NCI-H510A treated with DMSO at 0.1 percent for 48 hours (cell line): ENCODE measurements at places on chromosomes 16 and 17.
A peak's percentile ranks its signal among the peaks of the same experiment; 100 is the strongest.

GRCh38 chr16:29854520-29855100 is 8.4 kb downstream of the CDIPT start:
- DNase-seq: no peak

GRCh38 chr17:49515196-49515770 is 20.2 kb downstream of the NGFR start:
- DNase-seq: no peak

DNA sequence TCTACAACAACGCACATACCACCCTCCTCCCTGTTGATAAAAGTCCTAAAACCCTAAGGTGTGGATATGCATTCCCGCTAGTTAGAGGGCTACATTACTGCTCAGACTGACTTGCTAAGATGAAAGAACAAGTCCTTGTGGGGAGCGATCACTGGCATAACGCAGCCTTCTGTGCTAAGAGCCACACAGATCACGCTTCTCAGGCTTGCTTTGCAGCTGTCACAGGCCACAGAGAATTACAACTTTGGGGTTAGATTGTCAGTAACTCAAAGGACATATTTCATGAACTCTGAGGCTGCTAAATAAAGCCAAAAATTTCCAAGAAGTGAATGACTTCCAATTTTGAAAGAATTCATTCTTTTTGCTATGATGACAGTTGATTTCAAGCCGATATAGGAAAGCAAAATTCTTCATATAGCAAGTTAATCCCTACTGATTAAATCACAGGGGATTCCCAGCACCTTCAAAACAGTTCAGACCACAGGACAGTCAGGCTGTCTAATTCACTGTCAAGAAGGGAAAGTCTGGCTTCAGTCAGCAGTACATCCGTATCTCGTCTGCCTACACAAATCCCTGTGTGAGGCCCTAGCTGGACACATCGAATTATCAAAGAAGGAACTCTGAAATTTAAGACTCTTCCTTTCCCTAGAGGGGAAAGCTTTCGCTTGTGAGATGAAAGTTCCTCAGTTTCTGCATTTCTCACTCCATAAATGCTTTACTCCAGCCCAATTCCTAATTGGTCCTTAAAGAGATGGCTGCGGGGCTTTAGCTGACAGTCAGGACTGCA is 107.1 kb downstream of the VPS53 start:
- DNase-seq: no peak

DNA sequence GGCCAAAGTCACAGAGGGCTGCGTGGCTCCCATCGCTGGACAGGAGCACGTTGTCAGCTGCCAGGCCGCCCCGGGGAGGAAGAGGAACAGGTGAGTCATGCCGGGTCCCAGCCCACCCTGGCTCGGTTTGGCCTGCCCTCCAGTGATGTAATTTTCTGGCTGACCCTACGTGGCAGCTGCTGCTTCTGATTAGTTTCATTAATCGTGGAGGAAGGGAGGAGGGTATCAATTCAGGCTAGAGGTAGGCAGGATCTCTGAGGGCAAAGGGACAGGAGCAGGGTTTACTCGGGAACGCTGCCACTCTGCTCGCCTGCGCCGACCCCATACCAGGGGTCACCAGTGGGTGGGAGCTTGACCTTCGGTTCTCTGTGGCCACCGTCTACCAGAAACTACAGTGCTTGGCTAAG is 11.7 kb upstream of the SPATA32 start:
- DNase-seq: no peak

GRCh38 chr17:40190197-40191021 is 13.1 kb downstream of the RAPGEFL1 start:
- peak; percentile 19 for DNase-seq

DNA sequence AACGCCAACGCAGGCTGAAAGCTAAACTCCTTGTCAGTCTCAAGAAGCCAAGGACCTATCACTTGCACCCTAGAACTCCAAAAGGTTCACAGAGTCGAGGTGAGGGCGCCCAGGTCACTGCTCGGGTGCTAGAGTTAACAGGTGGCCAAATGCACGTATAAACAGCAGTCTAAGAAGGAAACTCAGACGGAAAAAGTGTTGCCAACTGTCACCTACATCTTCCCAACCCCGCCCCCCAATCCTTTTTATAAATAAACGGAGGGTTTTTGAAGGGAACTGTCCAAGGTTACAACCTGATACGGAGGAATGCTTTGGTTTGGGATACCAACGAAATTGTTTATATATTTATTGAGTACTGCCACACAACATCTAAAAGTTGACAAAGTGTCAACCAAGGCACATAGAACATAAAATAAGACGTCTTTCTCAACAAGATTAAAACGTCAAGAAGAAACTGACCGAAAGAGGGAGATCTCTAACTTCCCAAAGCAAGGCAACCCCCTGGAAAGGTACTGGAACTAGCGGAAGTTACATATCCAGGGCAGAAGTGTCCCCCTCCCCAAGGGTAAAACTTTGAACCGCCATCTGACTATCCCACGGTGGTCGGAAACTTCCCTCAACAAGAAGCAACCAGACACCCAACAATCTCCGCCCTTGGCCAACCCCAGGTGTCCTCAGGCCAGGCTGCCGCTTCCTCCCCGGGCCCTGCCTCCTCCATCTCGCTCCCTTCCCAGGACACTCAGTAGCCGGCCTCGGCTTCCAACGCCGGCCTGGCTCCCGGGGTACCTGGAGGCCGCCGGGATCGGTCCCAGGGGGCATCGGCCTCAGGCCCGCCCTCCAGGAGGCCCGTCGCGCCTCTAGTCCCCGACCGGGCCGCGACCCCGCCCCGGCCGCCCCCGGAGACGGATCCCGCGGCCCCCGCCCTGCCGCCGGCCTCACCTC is 982 bp downstream of the SPAG9 start:
- DNase-seq: no peak

GRCh38 chr16:12659871-12660270 is 143.8 kb downstream of the CPPED1 start:
- DNase-seq: no peak

DNA sequence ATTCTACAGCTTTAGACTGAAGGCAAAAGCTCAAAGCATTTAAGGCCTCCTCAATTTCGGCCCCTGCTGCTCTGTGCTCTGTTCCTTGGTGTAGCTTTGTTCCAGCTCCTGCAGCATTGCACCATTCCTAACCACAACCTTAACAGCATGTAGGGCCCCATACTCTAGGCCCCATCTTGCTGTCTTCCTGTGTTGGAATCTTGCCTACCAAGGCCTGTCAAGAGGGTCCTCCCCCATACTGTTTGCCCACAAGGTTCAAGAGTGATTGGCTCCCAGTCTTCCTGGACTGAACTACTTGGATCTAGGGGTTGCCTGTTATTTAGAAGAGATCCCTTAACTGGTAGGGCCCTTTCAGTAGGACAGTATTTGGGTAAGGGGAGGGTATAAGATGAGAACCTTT is 26.8 kb downstream of the TRPV2 start:
- no peak for DNase-seq

DNA sequence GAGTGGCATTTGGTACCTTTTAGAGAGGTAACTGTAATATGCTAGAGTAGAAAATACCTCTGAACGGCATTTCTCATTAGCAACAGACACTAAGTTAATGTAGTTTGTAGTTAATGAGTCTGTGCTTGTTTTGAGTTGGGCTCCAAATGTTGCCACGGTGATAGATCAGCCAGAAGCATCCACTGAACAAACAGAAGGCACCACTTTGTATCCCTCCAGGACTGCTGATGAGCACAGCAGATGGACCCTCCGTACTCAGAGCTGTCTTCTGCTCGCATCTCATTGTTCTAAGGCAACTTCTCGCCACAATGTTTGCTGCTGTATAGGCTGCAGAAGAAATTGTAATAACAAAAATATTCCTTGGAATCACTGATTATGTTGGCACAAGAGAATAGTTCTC is 56.1 kb downstream of the TNRC6C start:
- no peak for DNase-seq

DNA sequence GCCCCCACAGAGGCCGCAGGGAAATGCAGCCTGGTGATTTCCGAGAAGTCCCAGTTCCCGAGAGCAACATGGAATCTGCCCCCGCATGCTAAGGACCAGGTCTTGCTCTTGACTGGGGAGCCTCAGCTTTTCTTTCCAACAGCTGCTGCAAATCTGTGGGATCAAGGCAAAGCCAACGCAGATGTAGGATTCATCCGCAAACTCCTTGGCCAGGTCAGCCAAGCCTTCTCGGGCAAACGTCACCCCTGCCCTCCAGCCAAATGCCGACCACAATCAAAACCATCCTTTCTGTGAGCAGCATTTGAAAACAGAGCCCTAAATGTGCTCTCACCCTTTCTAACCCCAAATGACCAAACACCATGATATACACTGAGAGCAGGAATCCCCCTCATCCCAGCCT is 54.0 kb downstream of the MRM3 start:
- no peak for DNase-seq

DNA sequence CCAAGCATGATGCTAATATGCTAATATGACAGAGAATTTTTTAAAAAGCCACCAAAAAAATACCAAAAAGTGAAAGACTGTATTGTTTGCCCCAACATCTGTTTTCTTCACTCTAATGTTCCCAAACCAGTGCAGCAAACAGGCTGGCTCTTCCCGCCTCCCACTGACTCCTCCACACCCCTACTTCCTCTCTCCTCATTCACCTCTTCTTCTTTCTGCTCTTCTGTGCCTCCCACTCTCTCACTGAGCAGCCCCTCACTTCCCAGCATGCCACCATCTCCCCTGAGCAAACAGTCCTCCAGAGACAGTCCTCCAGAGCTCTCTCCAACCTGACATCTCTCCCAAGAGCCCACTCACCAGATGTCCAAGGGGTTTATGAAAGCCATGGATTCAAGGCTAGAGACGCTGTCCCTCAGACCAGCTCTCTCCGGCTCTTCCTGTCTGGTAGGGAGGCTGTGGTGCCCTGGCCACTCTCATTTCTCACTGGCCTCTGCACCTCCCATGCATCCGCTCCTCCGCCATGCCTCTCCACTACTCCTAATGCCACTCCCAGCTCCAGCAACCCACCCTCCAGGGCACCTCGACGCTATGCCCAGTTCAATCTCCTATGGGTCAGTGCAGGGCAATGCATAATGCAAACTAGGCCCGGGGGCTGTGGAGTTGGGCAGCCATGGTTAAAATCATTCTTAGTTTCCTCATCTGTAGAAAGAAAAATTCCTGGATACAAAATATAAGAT is 52.9 kb downstream of the ANKRD11 start:
- DNase-seq: no peak

DNA sequence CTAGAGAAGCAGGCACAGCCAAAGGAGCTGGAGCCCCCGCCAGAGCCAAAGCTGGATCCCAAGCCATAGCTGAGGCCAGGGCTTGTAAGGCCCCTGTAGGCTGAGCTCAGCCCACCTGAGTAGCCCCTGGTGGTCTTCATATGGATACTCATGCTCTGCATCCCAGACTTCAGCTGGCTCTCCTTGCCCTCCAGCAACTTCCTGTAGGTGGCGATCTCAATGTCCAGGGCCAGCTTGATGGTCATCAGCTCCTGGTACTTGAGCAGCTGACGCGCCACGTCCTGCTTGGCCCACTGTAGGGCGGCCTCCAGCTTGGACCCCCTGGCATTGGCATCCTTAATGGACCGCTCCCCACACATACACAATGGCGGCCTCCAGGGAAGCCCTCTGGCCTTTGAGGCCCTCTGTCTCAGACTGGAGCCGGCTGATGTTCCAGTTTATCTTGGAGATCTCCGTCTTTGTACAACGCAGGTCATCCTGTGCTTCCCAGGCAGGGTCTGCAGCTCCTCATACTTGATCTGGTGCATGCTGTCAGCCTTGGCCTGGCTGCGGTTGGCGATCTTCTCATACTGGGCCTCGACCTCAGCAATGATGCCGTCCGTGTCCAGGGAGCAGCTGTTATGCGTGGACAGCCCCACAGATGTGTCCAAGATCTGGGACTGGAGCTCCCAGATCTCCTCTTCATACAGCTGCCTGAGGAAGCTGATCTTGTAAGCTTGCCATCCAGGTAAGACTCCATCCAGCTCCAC is 28.9 kb downstream of the IKZF3 start:
- DNase-seq: no peak

DNA sequence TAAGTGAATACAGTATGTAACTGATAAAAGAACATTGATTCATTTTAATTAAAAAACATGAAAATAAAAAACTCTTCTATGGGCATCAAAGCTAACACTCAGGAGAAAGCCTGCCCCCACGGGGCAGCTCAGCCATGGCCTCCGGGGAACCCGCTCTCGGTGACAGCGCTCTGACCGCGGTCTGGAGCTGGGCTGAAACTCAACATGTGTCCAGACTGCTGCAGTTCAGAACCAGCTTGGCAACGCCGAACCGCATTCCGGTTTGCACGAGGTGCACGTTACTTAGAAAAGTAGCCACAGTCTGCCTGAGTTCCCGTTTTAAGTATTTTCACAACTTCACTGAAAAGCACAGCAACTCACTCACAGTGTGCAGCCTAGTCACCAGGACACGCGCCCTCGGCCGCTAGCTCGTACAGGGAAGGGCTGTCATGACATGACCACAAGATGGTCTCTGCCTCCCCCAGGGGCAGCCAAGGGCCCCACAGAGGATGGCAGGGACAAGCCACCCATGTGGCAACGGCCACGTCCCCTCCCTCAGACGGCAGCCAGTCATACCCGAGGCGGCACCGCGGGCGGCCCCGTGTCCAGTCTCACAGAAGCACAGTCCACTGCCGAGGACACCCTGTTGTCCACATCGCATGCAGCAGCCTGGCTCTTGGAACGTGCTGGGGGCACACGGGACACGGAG is 77.1 kb upstream of the METRNL start:
- DNase-seq: no peak

DNA sequence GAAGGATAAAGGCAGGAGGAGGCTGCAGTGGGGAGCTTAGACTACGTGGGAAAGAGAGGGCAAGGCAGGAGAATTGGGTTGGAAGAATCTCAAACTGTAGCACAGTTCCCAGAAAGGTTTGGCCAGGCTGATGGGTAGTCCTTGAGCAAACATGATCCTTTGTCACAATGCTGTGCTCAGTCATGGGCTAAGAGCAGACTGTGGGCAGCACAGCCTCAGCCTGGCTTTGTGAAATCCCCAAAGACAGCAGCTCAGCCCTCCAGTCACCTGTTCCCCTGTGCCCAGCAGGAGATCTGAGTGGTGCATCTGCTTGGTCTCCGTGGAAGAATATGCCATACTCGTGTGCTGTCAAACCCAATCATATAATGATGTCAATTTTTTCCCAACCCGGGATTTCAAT is 10.6 kb upstream of the ENGASE start:
- no peak for DNase-seq

GRCh38 chr17:7393613-7394451 is 493 bp downstream of the PLSCR3 start:
- DNase-seq: peak; percentile 57

DNA sequence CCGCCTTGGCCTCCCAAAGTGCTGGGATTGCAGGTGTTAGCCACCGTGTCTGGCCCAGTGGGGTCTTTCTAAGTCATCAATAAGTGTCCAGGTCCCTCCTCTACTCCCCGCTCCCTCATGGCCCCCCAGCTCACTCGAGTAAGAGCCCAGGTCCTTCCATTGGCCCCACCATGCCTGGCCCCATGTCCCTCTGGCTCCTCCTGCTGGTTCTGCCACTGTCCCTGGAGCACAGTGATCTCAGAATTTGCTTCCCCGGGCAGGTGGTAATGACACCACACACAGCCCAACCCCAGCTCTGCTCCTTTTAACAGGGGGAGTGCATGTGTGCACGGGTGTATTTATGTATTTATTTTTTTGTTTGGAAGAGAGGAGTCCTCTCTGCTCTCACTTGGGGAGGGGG is 19.6 kb downstream of the MGAT5B start:
- DNase-seq: no peak

GRCh38 chr17:69672924-69673323 is 258.4 kb downstream of the MAP2K6 start:
- DNase-seq: no peak

GRCh38 chr17:30389756-30390300 is 11.1 kb downstream of the CPD start:
- DNase-seq: no peak
